ENCODE measurements at places on chromosomes 2 and 18. TPM values are rescaled to one million over a fixed set of nuclear protein-coding genes. Genes with fewer than 3 reads are reported as not detected.

The ICOS gene
- total RNA-seq: not detected

GRCh38 chr2:112646791-112647689 is 1.3 kb downstream of the SLC20A1 start:
- DNase-seq: no peak

DNA sequence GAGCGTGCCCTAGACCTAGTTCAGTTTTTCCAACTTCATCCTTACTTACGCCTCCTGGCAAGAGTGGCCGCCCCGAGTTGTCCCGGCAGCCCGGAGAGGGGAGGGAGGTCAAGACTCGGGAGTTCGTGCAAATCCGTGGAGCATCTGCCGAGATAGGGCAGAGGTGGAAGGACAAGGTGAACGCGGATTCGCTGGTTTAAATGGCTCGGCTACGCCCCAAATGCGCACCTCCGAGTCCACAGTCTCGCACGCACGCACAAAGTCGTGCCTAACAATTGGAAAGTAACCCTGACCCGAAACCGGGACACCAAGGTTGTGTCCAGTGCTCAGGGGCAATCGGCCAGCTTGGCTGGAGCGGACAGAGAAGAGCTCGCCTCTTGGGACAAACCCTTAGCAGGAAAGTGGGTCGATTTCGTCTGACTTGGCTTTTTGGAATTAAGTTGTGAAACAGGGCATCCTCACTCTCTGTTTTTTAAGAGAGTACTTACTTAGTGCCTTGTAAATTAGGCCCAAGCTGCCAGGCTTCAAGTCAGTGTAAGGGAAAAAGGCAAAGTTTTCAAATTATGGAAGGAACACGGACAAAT is 726 bp upstream of the SS18 start:
- peak; percentile 74 for DNase-seq

DNA sequence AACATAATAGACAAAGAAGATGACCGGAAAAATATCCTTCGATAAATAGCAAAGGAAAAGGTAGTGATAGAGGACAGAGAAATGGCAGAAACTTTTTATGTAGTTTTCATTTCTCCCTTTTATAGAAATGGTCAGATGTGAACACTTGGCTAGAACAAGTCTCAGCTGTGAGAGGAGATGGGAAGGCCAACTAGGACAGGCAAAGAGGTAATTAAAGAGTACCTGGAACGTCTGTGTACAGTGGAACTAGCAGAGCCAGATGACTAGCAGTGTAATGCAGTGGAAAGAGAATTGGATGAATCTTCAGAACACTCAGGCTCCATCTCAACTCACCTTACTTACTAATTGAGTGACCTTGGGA is 69.2 kb downstream of the NABP1 start:
- no peak for DNase-seq

GRCh38 chr2:241987726-241988125 is 118.2 kb downstream of the RTP5 start:
- no peak for DNase-seq

Data from MG63 (cell line).